NCI-H510A (cell line): ENCODE measurements at places on chromosomes 5 and 9.

DNA sequence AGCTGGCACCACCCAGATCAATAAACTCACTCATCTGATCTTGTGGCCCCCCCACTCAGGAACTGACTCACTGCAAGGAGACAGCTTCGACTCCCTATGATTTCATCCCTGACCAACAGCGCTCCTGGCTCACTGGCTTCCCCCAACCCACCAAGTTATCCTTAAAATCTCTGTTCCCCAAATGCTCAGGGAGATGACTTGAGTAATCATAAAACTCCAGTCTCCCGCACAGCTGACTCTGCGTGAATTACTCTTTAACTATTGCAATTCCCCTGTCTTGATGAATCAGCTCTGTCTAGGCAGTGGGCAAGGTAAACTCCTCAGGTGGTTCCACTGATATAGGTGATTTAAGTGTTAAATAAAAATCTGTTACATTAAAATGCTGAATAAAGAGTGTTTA, 1.9 kb upstream of the TRIM32 start:
- DNase-seq, result no peak

GRCh38 chr9:135708164-135708563, 6.2 kb downstream of the KCNT1 start:
- DNase-seq, result no peak

GRCh38 chr5:122164831-122165558, 35.6 kb downstream of the ZNF474 start:
- no peak for DNase-seq

DNA sequence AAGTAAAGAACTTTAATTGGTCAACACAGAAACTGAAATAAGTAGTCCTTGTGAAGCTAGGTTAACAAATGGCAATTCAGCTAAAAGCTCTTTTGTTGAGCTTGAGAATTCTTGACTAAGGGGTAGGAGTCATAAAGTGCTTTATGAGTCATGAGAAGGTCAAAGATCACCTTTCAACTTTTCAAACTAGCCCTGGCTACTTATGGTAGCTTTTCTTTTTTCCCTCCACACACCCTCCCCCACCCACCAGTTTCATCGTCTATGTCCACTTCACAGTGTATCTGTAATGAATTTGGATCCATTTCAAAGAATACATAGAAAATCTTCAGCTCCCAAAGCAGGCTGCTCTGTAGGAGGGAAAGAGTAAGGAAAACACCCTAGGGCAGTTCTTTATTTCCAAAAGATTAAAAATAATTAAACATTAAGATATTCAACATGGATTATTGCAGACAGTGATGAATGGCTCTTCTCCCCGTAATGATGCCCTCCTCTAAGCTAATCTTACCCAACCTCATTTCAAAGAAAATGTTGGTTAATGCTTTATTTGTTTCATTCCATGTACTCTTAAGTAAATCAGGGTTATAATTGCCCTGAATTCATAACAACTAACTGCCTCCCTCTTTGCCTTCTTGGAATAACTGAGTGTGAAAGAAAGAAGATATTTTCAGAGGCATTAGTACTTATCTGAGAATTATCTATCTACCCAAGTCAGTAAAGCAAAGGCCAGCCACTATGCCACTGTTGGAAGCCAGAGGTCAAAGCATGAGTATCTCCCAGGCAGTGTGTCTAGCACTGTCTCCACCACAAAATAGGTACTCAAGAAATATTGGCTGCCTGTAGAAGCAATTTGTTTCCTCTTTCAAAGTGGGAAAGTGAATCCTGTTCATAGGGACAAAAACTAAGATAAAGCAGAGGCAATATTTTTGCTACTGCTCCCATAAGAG, 290.6 kb downstream of the PIK3R1 start:
- no peak for DNase-seq

DNA sequence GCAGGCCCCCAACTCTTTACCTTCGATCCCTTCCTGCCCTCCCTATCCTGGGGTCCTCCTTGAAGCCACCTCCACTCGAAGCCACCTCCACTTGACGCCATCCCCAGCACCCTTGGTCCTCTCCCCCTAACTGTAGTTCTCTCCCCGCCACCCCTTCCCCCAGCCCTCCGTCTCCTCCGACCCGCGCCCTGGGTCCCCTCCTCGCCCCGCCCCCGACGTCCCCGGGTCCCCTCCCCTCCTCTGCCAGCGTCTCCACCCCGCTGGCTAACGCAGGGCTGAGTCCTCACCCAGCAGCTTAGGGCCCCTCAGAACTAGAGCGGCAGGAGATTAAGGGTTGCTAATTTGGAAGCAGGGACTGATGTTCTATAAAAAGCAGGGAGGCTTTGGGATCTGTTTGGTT, 30.6 kb upstream of the ANKRD33B start:
- DNase-seq, result no peak

DNA sequence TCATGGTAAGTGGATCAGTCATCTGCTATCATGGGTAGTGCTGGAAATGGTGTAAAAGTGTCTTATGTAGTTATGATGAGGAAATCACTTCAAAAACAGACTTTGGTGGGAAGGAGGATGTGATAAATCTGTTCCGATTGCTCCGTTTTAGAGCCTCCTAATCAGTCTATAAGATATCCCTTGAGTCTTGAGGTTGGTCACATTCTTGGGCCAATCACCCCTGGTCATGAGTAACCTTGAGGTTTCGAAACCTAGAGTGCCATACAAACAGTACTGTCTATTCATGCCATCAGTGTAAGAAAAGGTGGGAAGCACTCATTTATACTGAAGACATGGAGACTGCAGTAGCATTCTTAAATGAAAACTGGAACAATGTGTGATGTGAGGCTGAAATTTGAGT, 45.8 kb downstream of the LRRTM2 start:
- DNase-seq, result no peak

- DNase-seq, result no peak
Observed at GRCh38 chr5:130323804-130324454, 419.7 kb downstream of the CHSY3 start.

GRCh38 chr5:81795666-81796065, 44.8 kb upstream of the SSBP2 start:
- no peak for DNase-seq

DNA sequence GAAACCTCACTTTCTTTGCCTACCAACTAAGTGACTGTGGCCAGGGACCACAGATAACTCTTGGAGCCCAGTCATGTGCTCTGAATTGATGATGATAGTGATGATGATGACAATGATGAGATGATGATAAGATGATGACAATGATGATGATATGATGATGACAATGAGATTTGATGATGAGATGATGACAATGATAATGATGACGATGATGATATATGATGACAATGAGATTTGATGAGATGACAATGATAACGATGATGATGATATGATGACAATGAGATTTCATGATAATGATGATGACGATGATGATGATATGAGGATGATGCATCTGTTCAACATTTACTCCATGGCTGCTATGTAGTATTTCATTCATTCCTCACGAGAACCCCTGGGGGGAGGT, 213.0 kb downstream of the ERCC6L2 start:
- no peak for DNase-seq

DNA sequence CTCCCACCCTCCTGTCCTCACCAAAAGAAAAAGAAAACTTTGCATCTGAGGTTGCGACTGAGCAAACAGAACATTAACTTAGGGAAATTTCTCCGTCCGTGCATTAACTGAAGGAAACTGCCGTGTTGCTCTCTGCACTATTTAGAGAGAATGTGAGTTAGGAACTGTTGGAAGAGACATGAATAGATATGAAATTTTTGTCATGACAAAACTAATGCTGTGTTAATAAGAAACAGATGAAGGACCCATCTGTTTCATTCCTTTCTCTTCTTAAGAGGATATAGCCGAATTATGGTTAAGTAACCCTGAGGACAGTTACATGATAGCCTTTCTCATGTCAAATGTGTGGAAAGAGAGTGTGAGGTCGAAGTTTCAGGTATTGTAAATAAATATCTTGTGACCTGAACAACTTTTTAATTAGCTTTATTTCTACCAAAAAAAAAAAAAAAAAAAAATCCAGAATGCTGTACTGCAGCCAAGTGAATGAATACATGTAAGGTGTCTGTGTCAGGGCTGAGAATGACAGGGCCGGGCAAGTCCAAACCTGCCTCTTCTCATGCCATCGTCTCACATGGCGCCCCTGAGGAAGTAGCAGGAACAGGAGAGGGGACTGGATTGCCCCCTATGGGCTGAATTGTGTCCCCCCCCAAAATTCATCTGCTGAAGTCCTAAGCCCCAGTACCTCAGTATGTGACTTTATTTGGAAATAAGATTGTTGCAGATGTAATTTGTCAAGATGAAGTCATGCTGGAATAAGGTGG, 35.6 kb upstream of the ANKRD33B start:
- DNase-seq, result peak; percentile 31

GRCh38 chr5:37071901-37072581, 177.1 kb downstream of the CPLANE1 start:
- no peak for DNase-seq

DNA sequence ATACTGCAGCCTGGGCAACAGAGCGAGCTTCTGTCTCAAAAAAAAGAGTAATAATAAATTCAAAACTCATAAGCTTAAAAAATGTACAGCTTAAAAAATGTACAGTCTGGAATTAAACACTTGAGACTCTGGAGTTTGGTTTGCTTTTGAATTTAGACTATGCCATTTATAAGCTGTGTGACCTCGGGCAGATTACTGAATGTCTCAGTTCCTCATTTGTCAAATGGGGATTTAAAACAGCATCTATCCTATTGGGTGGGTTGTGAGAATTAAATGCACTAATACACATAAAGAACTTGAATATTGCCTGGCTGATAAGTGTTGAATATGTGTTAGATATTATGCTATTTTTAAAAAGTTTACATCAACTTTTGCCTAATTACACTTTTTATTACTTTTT, 98.4 kb downstream of the SCAMP1 start:
- DNase-seq, result no peak

GRCh38 chr5:88021141-88021540, 247.5 kb downstream of the TMEM161B start:
- no peak for DNase-seq

DNA sequence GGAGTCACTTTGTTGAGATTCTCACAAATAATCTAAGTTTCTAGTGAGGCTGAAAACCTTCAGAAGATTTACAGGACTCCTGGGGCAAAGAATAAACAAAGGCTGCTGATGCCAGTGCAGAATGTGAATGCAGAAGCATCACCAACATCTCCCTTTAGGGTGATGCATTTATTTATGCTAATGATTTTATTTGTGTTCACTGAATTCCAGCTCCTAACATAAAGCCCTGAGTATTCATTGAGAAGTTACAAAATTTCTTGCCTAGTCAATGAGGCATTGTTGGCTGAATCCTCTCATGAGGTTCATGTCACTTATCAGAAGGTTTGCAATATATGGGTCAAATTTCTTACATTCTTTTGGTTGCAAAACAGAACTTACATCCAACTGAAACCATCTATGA, 70.0 kb downstream of the GRIN3A start:
- no peak for DNase-seq

- DNase-seq, result no peak
Observed at GRCh38 chr5:159156426-159157238, 52.7 kb downstream of the RNF145 start.

DNA sequence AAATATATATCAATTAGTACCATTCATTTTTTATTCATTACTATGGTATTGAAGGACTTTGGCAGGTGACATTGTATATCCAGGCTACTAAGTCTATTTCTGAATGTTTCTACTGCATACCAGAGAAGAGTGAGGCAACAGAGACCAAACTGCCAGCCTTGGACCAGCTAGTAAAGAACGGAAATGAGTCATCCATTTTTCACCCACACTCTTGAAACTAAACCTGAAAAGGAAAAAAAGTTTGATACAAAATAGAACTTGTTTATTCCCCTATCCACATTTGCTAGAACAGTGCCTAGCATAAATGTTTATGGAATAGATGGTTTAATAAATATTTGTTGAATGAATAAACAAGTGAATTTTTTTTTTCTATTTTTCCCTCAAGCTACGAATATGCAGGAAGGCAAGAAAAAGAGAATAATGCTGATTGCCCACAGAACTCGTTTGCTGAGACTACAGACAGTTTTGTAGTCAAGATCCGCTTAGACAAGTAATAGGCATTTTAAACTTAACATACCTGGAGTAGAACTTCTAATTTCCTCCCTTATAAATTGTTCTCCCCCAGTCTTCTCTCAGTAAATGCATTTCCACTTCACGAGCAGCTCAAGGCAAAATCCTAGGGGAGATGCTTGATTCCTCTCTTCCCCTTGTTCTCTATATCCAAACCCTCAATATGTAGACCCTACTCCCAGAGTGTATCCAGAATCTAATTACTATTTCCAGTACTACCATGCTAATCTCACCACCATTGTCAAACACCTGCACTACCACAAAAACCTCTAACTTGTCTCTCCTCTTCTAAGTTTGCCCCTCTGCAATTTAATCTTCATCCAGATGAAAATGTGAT, 146.2 kb upstream of the RASA1 start:
- no peak for DNase-seq

DNA sequence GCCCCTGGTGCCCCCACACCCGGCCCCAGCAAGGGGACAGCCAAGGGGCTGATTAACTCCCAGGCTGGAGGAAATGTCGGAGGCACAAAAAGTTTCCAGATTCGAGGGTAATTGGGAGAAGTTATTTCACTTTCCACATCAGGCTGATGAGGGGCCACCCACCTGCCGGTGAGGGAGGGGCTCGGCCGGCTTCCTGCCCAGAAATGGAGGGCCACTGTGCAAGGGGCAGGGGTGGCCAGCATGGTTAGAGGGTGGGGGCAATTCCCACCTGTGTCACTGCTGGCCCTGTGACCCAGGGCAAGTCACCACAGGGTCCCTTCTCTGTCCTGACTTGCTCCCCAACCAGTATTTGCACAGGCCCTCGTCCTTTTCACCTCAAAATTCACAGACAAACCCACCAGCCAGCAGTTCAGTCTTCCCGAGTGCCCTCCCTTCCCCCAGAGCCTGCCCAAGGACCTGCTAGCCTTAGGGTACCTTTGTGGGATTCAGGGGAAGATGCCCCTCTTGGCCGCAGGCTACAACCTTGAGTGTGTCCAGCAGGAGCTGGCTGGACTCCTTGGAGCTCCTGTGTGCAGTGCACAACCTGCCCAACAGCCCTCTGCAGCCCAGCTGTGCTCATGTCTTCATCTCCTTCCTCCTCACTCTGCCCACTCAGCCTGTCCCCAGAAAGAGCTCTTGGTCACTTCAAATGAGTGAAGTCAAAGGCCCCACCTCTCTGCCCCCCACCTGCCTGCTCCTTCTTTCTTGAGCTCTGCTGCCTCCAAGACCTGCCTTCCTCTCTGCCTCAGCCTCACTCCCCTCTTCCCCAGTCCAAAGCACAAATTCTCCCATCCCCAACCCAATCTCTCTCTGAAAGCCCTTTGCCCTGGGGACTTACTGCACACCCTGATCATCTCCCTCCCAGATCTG, 130.5 kb downstream of the BARX1 start:
- DNase-seq, result no peak

DNA sequence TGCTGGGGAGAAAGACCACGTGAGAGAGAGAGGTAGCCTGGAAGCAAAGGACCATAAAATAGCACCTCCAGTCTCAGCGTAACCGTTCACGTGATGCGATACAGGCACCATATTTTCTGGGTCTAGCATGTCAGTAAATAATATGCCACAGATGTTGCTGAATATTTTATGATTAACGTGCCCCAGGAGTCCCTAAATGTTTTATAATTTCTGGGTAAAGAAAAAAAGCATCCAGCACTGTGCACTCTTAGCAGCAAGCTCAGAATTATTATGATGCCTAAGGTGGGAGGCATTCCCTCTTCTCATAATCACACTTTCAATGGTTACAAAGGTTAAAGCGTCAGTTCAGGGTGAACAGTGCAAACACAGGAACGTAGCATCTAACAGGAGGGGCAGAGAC, 121.8 kb downstream of the CAVIN4 start:
- DNase-seq, result no peak
